ENCODE measurements at places on chromosomes 4 and X. TPM values are rescaled to one million over a fixed set of nuclear protein-coding genes. Genes with fewer than 3 reads are reported as not detected.

The BMX gene
- not detected for total RNA-seq

The OCIAD2 gene
- 2.6 TPM for total RNA-seq

The CD38 gene
- not detected for total RNA-seq

The AMER1 gene
- total RNA-seq, result 1.9 TPM

- no peak for DNase-seq
These were observed at the start of gene CPLX1 for GRCh38 chr4:825971-826330. Gene CPLX1 (minus strand): TSS chr4:826129. CDS start chr4:824522, 1,607 bp downstream.

DNA sequence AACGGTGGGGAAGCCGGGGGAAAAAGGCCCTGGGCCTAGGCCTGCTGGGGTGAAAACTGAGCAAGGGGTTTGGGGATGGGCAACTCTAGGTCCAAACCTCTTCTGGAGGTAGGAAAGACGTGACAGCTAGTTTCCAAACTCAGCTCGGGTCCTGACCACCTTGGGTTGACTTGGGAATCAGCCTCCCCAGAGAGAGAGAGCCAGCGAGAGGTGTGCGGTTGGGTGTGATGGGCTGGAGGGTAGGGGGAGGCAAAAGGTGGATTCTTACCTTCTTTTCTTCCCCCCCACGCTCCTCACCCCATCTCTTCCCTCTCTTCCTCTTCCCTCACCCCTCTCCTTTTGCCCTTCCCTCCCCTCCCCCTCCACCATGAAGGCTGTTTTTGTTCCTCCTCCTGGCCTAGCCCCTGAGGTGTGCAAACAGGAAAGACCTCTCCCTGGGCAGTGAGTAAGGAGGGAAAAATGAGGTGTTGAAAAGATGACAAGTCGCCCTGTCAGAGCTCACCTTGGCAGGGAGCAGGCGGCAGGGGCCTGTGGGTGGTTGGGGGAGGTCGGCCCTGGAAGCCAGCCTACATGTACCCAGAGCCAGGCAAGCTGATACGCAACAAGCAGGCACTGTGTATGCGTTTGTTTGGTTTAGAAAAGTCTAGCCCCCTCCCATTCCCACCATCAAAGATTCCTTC is 14.8 kb downstream of the PJA1 start:
- no peak for DNase-seq

GRCh38 chrX:154004315-154004714 is 15.4 kb downstream of the IRAK1 start:
- DNase-seq, result no peak

DNA sequence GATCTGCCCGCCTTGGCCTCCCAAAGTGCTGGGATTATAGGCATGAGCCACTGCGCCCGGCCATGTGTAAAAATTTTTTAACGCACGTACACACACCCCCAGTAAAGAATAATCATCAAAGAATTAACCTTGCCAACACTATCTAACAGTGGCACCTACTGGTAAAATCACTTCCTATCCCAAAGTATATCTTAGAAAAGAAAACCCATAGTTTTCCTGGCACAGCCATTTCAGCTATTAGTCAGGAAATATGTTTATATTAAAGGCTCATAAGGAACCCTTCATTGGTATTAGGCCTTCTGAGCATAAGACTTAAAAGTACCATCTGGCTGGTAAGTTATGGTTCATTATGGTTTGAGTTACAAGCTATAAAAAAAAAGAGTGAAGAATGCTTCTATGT is 14.1 kb downstream of the S100G start:
- peak; percentile 26 for DNase-seq

- no peak for DNase-seq
These were observed 12.0 kb downstream of the NHSL2 start for GRCh38 chrX:71922686-71923085.

DNA sequence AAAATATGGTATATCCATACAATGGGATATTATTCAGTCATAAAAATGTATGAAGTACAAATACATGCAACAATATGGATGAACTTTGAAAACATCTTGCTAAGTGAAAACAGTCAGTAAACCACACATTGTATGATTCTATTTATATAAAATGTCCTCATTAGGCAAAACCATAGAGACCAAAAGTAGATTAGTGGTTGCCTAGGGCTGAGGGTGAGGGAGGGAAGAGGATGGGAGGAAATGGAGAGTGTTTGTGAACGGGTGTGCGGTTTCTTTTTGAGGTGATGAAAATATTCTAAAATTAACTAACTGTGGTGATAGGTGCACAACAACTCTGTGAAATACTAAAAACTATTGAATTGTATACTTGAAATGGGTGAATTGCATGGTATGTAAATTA is 29.6 kb downstream of the TEX11 start:
- no peak for DNase-seq

DNA sequence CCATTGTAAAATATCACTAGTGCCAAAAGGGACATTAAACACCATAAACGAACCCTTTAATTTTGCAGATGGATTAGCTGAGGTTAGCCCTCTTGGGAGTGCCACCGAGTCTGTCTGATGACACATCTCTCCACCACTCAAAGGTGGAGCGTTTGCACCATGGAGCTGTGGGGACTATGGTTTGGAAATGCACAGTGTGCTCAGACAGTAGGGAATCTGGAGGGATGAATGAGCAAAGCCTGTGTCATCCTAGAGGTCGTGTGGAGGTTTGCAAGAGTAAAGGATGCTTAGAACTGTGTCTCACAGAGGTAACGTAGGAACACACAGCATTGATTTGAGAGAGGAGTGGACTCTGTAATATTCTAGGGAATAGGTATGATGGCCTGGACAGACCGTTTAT is 93.7 kb downstream of the CLNK start:
- DNase-seq, result peak; percentile 52

- DNase-seq, result no peak
These were observed at the start of gene SPINK2 for GRCh38 chr4:56821381-56822243. Gene SPINK2 (minus strand): TSS chr4:56821701. CDS start chr4:56821662, 39 bp downstream.

DNA sequence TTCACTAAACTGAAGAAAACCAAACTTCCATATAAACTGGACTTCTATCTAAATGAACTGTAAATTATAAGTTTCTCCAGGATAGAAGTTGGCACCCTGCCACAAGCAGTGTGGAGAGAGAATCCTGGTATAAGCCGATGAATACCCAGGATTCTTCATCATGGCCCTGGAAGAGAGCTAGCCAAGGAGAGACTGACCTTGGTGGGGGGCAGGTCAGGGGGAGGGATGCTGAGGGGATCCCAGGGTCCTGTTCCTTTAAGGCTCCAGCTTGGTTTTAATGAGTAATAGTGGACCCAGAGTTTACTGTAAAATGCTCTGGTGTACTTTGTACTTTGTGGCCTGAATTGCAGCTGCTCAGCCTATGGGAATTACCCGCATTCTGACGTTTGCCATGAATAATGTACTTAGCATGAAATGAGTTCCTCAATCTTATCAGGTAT is 16.9 kb downstream of the RASSF6 start:
- no peak for DNase-seq

- DNase-seq, result no peak
These were observed 378.9 kb downstream of the SMARCA1 start for GRCh38 chrX:129144172-129145038.

DNA sequence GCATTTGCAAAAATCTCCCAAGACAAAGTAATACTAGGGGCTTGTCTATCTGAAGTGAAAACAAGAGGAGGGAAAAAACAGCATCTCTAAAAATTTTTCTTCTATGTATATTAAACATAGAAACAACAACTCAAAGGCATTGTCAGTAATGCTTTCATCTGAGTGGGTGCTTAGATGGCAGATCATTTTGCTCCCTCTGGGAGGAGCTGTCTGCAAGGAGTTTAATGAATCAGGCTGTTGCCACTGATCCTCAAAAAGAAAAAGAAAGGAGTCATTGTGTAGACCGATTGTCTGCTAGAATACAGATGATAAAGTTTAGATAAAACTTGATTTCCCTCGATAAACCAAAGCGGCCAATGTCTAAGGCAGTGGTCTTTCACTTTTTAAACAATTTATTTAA is 49.7 kb upstream of the KLHL8 start:
- peak; percentile 38 for DNase-seq

- no peak for DNase-seq
These were observed 102.6 kb downstream of the HS6ST2 start for GRCh38 chrX:132855780-132856341.

DNA sequence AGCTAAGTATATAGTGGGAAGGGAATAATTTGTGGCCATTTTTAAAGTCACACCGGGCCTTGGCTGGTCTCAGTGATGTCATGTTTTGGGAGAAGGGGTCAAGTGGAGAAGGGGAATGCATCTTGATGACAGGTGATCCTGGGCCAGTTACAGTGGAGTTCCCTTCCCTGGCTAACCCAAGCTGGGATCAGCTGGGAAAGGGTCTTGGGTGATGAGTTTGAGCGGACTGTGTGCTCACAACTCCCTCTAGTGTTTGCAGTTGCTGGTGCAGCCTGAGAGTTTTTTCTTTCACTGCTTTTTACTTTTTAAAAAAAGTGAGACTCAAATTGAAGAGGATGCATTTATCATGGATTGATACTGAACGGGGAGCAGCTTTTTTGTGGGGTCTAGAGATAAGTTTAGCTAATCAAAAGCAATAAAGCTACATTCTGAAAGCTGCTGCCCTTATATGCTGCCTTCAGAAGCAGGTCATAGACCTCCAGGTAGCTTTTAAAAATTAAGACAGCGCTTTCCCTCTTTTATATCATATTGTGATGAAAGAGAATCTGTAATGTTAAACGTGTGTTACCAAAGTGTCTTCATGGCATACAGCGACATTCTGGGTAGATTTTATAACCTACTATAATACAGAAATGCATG is 164.7 kb downstream of the DCLK2 start:
- DNase-seq, result peak; percentile 45

- no peak for DNase-seq
These were observed 38.0 kb upstream of the TMPRSS11F start for GRCh38 chr4:68167706-68168105.

- DNase-seq, result no peak
These were observed 3.9 kb downstream of the FBXO8 start for GRCh38 chr4:174279433-174280155.

DNA sequence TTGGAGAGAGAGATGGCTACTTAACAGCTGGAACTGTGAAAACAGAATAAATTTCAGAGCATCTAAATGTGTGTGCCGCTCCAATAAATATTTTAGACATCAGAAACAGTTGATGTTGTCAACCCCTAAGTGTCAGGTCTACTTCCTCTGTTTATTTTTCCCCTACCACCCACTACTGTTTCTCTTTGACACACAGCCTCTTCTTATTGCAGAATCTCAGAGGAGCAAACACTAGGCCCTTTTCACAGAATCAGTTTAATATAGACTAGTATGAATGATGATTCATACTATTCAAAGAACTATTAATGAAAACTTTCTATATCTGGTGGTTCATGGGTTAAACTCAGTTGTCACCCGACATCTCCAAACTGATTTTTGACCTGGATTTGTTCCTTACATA is 33.9 kb downstream of the NAA11 start:
- no peak for DNase-seq

DNA sequence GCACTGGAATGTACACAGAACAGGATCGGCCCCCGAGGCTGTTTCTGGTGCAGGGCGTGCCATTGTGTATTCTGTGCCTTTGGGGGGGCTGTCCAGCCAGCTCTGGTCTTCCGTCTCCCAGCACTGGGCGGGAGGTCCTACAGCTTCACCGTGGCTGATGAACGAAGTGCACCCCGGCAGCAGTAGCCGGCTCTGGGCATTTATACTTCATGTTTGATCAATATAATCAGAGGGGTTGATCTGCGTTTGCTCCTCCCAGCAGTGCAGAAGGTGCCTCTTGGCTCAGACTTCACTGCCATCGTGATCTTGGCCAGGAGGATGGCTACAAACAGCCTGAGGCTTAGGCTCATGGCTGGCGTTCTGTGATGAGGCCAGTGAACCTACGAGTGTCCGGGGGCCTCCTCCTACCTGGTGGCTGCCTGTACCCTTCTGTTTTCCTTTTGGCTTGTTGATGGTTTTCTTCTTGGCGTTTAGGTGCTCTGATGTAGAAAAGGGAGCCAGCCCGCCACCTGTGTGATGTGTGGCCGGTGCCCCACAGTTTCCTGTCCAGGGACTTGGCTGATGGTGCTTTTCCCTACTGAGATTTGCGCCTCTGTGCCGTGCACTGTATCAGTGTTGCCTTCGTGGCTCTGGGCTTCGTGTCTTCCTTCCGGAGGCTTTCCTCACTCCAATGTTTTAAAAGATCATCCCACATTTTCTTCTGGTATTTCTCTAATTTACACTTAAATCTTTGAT is 31.2 kb upstream of the HGFAC start:
- no peak for DNase-seq

DNA sequence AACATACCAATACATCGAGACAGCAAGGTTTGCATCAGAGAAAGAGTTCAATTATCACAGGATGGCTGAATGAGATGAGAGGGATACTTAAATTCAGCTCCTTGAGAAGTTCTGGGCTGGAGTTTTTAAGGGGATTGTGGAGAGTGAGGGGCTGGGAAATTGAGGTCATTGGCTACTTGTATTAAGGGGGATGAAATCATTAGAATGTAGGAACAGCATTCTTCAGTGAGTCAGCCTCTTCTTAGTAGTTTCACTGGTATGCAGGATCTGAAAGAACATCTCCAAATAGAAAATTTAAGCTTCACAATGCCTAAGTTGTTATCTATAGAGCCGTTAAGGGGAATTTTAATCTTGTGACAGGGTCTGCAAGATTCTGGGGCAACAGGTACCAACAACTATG is 211.6 kb upstream of the TAPT1 start:
- peak; percentile 38 for DNase-seq
